ENCODE measurements at places on chromosomes 5 and 9.

DNA sequence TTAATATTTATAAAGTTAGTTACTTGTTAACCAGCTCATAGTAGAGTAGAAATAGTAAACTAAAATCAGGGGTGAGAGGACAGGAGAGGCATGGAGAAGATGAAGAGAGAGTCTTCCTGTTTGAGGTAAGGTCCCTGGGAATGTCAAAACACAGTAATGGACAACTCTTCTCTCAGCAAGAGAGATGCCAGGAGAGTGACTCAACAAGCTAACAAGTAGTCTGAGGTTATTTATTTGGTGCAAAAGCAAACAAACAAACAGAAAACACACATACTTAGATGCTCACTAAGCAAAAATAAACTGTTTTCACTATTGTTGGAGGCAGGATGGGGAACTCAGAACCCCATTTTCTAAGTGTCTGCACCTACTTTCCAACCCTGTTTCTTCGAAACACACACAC is 333.2 kb upstream of the RFX3 start:
- DNase-seq = no peak

DNA sequence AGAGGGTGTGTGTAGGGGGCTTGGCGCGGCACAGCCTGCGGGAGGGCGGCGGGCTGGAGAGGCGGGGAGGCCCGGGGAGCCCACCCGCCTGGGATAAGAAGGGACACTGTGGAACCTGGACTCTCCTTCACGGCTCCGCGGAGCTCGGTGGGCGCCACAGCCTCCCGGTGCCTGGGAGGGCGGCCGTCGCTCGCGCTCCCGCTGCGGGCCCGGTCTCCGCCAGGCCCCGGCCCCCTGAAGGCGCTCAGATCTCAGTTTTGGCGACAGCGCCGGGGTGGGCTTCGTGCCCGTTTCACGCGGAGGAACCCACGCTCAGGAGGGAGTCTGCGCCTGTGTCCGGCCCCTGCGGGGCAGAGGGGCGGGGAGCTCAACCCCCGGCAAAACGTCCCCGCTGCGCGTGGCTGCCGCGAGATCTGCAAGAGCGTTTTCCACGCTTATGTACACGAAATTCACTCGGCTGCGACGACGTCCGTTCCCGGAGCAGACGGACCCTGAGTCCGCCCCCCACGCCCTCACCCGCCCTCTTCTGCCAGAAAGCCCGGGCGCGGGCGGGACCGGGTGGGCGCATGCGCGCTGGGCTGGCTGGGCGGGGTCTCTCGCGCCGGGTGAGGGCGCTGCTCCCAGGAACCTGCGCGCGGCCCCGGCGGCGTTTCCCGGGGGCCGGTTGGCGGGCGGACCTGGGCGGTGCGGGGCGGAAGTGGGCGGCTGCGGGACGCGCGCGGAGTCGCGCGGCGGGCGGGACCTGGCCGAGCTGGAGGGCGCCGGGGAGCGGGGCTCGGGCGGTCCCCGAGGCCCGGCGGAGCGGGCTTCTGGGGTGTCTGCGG is at the start of gene NELFB:
TSS of gene NELFB (plus strand) at position 704 of the 824 bp plus-strand sequence.
- peak; percentile 96 for DNase-seq

- no peak for DNase-seq
These were observed 295.4 kb upstream of the DAB2 start for GRCh38 chr5:39720136-39720535.

- DNase-seq = no peak
These were observed 5.7 kb upstream of the EGFL7 start for GRCh38 chr9:136656795-136657611.

- no peak for DNase-seq
These were observed 1.1 kb downstream of the SLC6A7 start for GRCh38 chr5:150190987-150191386.

DNA sequence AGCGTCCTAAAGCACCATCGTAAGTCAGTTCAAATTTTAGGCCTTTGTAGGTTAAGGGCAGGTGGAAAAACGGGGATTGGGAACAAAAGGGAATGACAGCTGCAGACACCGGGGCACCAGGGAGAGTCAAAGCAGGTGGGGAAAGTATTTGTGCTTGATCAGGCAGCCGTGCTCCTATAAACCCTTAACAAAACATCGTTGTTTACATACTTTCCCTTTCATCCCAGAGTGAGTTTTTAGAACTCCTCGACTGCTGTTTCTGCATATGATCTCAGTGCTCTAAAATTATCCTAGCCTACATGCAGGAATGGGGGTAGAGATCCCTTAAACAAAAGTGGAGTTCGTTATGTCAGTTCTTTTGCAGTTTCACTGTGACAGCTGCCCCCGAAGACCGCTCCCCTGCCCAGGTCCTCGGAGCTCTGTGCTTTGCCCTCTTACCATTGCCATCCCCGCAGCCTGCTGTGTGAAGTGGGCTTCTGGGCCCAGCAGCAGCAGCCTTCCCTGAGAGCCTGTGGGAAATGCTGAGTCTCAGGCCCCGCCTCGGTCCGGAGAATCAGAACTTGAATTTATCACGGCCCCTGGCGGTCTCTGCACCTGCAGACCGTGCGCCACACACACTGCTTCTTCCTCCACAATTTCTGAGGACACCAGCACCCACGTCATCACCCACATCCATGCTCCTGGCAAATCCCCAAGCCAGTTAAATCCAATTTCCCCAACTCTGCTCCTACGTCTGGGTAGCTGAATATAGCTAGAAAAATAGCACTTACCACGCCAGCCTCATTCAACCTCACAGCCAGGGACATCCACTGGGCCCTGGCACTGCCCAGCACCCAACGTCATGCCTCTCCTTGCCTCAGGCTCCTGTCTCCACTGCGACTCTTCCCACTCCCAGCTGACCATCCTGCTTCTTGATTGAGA is 86.8 kb downstream of the NSUN2 start:
- DNase-seq = no peak

- DNase-seq = no peak
These were observed 237.5 kb upstream of the KIF2A start for GRCh38 chr5:62068554-62068953.

- no peak for DNase-seq
These were observed 154.1 kb downstream of the OSTF1 start for GRCh38 chr9:75242426-75242825.

DNA sequence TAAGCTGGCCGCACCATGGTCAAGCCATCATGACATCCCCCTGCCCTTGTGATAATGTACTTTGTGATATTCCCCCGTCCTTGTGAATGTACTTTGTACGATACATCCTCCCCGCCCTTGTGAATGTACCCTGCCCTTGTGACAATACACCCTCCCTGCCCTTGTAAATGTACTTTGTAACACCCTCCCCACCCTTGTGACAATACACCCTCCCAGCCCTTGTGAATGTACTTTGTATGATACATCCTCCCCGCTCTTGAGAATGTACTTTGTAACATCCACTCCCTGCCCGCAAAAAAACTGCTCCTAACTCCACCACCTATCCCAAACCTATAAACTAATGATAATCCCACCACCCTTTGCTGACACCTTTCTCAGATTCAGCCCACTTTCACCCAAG is 313.8 kb downstream of the CTNND2 start:
- no peak for DNase-seq

DNA sequence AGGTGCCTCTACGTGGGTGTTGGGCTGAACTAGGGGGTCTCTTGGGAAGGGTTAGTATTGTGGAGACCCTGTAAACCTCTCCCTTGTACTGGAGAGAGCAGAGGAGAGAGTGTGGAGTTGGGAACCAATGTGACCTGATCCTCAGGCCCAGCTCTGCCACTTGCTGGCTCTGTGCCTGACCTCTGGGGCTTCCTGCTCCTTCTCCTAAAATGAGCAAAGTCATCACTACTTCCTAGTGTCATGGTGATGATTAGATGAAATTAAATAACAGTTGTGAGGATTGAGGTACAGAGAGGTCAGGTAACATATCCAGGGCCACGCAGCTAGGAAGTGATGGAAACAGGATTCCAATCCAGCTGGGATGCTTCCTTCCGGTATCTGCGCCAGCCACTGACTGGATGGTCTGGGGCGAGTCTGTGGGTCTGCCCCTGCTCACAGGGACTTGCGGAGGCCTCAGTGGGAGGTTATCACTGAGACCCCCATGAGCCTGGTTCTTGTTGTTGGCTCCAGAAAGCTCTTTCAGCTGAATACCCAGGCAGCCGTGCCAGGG is 9.2 kb downstream of the GALNT10 start:
- no peak for DNase-seq

DNA sequence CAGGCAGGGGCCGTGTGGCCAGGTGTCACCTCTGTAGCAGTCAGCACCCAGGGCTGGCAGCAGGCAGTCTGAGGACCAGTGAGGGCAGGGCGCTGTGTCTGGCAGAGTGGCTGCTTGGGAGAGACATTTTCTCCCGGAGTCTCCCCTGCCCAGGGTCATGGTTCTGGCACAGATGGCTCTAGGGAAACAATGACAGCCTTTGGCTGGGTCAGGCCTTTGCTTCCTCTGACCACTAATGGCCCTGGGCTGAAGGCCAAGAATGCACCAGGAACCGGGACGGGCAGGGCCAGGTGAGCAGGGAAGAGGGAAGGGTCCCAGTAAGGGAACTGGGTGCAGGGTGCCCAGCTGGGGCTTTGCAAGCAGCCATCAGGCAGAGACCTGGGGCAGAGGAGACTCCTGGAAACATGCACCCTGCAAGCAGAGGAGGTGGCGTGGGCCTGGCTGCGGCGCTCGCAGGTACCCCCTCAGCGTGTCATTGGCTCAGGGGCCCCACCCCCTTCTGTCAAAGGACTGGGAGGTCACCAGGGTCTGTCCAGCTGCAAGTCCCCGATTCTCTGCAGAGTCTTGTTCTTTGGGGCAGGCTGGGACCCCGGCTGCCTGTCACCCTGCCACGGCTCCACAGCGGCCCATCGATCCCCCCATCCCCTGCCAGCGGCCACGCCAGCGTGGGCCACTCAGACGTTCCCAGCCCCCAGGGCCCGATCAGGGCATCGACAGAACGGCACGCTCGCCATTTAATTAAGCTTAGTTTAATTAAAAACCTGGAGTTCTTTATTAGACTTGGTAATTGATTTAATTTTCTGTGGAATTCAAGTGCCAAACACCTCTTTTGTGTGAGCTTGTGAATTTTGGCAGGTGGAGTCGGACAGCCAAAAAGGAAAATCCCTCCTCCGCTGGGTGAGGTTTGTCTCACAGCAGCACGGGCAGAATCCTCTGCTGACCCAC is 18.9 kb upstream of the TMEM250 start:
- no peak for DNase-seq

DNA sequence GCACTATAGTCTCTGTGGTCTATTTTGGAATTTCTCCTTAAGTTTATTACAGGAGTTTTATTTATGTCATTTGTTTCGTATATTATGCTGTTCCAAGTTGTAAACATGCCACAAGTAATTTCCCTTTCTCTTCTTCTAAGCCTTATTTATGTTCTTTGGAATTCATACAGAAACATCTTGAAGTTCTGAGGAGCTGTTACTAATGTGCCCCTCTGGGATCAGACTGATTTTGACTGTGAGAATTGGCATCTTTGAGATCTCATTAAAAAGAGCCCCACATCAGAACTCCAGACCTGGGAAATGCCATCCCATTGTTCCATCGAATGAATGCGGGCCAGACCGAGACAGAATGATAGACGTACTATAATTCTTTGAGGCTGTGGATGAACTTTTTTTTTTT is 138.8 kb upstream of the CD180 start:
- DNase-seq = peak; percentile 22

GRCh38 chr9:90832261-90832660 is 30.6 kb downstream of the SYK start:
- no peak for DNase-seq

- no peak for DNase-seq
These were observed 11.2 kb downstream of the MRPS27 start for GRCh38 chr5:72308853-72309191.

GRCh38 chr5:7897014-7897600 is 28.2 kb downstream of the MTRR start:
- DNase-seq = peak; percentile 10

DNA sequence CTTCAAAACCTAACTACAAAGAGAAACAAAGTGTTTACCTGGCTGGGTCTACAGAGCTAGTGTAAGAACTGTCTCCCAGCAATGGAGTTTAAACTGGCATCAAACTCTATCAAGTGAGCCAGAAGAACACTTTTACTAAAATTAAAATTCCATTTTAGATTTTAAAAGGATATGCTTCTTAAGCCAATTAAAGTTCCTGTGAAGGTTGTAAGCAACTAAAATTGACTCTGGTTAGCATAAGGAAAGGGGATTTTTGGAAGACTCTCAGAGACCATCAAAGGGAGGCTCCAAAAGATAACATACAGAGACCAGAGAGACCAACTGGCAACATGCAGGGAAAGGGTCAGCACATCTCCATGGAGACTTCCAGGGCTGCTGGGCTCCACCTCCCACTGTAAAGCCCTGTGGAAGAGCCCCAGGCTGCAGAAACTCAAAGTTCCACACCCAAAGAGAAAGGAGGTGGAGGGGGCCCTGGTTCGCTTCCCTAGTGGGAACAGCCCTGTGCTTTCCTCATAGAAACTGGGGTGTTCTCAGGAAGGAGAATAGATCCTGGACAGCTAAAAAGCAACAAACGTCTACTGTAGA is 91.7 kb downstream of the AUH start:
- no peak for DNase-seq

- no peak for DNase-seq
These were observed 4.7 kb downstream of the CFAP77 start for GRCh38 chr9:132414731-132415130.

DNA sequence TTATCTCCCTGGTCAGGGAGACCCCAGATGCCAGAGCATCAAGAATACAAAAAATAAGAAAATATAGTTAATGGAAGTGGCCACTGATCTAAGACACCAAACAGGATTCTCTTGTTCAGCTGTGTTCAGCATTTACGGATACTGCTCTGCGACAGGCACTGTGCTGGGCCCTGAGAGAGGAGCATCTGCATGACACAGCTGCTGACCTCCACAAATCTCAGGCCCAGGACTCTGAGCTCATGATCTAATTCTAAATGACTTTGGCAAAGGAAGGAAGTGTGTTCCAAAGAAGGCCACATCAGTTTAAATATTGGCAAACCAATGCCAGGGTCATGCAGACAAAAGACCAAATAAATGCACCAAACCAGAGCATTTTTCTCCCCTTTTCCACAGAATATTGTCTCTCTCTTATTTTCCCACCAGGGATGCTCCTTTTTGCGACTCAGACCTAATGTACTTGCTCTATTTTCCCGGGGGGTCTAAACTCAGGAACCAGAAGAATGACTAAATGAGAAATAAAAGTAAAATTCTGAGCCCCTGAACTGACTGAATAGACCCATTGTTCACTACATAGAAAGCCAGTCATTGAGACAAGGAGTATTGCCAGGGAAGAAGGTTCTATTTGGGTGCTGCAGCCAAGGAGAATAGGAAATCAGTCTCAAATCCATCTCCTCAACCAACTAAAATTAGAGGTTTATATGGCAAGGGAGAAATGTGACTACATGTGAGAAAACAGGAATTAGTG is 1.4 kb upstream of the AGGF1 start:
- no peak for DNase-seq

GRCh38 chr5:158618256-158618655 is 481.5 kb downstream of the EBF1 start:
- DNase-seq = no peak

- DNase-seq = no peak
These were observed 26.8 kb upstream of the DUSP1 start for GRCh38 chr5:172797771-172798191.
